ENCODE measurements at places on chromosomes 6 and 20.

DNA sequence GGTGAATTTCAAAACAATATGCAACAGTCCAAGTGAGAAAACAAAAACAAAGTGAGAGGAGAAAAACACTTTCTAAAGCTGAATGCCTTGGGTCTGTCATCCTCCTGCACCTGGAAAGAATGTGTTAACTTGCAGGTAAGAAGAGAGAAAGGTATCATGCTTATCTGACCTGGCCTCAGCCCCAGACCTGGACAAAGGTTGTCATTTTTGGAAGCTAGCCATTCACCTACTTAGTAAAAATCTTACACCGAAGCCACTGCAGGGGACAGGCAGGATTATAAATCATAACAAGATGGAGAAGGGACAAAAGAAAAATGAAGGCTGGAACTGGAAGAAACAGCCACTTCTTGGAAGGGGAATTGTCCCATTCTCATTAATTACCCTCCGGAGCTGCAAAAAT lies 69.4 kb downstream of the GFOD1 start:
- no peak for DNase-seq

DNA sequence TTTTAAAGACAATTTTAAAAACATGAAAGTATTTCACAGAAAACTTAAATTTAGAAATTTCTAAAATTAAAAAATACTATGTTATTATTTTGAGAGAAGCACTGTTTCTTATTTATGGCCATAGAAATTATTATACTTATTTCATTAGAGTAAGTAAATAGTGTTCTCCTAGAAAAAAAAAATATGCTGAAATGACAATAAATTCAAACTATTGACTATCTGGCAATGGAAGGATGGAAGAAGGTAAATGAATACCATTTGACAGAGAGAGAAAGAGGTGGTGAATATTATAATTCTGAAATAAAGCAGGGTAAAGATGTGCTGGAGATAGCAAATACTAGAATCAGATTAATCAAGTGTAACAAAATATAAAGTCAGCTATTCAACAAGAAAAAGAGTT lies 294.8 kb downstream of the PTPRK start:
- no peak for DNase-seq

- DNase-seq, result peak; percentile 86
Observed at GRCh38 chr6:1381481-1382330, 7.7 kb upstream of the FOXF2 start.

DNA sequence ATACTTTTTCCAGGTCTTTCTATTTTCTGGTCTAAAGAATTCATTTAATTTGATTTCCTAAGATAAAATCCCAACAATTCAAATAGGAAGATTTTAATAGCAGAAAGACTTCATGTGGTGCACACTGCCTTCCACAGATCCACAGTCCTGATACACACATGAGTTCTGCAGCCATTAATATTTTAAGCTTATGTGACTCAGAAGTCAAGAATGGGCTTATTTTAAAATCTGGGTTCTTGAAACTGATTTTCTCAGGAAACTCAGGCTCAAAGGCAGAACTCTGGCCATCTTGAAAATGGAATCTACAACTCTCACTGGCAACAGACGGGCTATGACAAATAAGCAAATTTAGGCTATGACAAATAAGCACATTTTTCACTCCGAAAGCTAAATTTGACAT lies 88.2 kb downstream of the COL12A1 start:
- DNase-seq, result no peak

DNA sequence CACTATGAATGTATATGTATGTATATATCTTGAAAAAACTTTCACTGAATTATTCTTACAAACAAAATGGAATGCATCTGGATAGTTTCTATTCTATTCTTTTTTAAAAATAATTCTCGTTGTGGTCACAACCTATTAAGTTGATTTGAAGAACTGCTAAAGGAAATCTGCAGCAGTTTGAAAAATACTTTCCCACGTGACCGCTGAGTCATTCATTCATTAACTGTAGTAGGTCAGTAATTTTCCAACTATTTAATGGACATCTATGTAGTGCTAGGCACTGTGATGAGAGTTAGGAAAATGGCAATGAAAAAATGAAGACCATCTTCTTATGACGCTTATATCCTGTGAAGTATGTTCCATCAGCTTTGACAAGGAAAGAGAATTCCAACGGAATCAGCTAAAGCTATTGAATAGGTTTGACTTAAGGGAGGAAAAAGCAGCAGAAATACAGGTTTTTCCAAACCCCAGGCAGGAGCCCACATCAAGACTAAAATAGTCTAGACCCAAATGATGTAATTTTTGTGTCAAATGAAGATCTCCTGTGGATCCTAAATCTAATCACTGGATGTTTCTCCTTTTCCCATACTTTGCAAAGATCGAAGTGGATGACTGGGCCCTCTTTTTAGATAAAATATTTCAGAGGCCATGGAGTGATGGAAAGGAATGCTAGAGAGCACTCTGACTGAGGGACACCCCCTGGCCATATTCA lies 4.1 kb upstream of the EFHC1 start:
- no peak for DNase-seq

- DNase-seq, result no peak
Observed at GRCh38 chr6:31621991-31622390, 1.5 kb downstream of the PRRC2A start.

DNA sequence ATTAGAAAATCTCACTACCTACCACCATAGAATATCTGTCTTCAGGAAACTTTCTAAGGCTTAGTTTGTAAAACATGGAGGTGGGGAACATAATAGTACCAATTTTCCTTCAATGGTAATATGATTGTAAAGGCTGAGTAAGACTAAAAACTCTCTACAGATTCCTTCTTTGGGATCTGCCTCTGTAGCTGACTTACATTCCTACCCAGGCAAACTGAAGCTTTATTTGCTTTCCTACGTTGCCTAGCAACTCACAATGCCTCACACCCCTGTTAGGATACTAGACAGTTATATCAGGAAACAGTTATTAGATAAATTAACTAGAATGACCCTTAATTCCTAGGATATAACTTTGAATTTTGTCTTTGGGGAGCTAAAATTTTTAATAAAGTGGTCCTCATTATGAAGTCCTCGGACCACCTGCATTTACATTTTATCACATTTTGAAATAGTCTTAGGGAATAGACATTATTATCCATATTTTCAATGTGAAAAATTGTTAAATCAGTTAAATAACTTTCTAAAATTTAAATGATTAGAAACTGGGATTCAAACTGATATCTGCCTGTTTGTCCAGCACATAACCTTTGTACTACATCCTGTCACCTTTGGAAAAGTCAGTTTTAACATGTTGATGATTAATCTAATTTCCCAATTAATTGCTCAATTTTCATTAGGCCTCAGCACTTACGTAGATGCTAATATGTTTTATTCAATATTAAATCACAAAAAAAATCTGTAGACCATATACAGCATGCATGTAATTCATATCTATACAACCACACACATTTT lies 591.4 kb downstream of the RNF144B start:
- no peak for DNase-seq

- DNase-seq, result no peak
Observed at GRCh38 chr6:33373960-33374910, 17.4 kb upstream of the KIFC1 start.

- DNase-seq, result no peak
Observed at GRCh38 chr6:118252474-118252873, 295.6 kb upstream of the PLN start.

- no peak for DNase-seq
Observed at GRCh38 chr6:92521553-92521952, 897.8 kb downstream of the EPHA7 start.

GRCh38 chr20:1832634-1833033 lies 62.6 kb upstream of the SIRPA start:
- DNase-seq, result no peak

DNA sequence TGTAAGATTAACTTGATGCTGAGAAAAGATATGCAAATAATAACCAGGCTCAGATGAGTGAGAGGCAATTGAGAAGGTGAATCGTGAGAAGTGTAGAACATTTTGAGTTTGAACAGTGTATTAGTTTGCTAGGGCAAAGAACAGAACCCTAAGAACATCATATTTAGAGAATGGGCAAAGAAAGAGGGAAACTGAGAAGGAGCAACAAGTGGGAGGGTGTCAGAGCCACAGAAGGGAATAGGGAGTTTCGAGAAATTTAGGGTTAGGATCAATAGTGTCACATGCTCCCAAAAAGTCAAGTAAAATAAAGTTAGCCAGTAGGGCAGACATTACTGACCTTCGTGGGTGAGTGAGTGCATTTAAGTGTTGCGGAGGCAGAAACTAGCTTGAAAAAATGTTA lies 5.5 kb upstream of the FAXC start:
- DNase-seq, result no peak

- DNase-seq, result no peak
Observed at GRCh38 chr6:22194188-22194921, 102.5 kb downstream of the PRL start.

GRCh38 chr6:155078331-155078745 lies 83.2 kb downstream of the TIAM2 start:
- DNase-seq, result no peak

- DNase-seq, result no peak
Observed at GRCh38 chr20:64256282-64256935, 861 bp downstream of the PCMTD2 start.

GRCh38 chr6:158799051-158799792 lies 19.9 kb downstream of the EZR start:
- DNase-seq, result no peak

DNA sequence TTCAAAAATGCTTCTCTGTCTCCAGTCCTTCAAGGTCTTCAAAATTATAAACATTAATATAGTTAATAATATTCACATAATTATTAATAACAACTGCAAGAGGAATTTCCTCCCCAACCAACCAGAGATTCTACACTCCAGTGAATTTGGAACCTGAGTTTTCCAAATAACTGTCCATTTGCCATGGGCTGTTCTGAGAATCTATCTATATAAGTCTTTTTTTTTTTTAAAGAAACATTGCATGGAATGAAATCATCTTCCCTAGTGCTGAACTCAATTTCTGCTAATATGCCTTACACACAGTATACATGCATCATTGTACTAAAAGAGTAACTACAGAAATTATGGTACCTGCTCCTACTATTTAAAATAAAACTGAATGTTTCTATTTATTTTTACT lies 113.9 kb downstream of the SLC22A3 start:
- DNase-seq, result no peak

DNA sequence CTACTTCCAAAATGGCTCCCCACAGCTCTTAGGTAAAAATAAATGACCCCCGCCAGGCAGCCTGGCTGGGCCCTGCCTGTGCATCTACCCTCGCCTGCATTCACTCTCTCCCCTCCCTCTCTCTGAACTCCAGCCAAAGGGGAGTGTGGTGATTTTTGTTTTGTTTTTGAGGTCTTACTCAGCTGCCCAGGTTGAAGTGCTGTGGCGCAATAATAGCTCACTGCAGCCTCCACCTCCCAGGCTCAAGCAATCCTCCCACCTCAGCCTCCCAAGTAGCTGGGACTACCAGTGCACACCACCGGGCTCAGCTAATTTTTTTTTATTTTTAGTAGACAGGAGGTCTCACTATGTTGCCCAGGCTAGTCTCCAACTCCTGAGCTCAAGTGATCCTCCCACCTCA lies 15.8 kb downstream of the NFATC2 start:
- DNase-seq, result no peak

DNA sequence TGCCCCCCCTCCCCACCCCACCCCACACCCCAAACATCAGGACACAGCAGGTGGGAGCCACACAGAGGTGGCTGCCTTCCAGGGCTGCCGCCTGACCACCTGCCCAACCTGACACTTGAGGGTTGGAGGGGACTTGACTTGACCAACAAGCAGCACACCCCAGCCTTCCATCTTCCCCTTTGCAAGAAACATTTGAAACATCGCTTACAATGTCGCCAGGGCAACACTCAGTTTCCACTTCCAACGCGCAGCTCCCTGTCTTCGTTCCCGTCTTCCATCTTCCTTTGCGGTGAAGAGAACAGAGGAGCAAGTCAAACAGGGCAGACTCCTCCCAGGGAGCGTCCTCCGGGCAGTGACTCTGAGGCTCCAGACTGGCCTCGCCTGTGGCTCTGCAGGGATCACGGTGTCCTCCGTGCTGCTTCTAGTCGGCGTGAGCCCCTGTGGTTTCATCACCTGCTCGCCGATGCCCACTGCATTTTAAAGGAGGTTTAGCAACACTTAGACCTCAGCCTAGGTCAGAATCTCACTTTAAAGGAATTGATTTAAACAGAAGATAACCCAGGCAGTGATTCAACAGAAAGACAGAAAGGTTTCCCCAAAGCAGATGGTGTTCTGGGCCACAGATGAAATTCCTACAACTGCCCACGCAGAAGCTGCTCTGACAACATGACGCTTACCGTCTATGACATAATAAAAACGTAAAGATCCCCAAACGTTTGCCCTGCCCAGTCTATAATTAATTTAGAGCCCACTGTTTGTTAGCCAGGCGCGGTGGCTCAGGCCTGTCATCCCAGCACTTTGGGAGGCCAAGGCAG lies 130.8 kb downstream of the TAF4 start:
- DNase-seq, result no peak

GRCh38 chr20:61169874-61170273 lies 82.2 kb upstream of the CDH4 start:
- DNase-seq, result no peak

- DNase-seq, result no peak
Observed at GRCh38 chr20:38962928-38963401, 821 bp downstream of the DHX35 start.

DNA sequence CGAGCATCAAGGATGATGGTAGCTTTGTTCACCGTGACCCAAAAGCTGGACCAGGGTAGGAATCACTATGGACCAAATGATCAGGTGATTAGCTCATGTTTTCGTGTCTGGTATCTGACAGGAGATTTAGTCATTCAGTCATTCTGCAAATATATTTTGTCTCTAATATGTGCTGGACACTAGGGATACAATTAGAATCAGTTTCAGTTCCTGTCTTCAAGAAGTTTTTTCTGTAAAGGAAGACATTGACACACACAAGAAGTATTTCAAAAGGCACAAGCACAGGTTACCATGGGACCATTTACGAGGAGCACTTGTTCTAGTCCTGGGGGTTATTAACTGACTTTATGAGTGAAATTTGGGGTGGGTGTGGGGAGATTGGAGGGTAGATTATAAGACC lies 244.9 kb downstream of the HIVEP2 start:
- no peak for DNase-seq

GRCh38 chr6:25927178-25927577 lies 3.3 kb downstream of the SLC17A2 start:
- DNase-seq, result no peak

DNA sequence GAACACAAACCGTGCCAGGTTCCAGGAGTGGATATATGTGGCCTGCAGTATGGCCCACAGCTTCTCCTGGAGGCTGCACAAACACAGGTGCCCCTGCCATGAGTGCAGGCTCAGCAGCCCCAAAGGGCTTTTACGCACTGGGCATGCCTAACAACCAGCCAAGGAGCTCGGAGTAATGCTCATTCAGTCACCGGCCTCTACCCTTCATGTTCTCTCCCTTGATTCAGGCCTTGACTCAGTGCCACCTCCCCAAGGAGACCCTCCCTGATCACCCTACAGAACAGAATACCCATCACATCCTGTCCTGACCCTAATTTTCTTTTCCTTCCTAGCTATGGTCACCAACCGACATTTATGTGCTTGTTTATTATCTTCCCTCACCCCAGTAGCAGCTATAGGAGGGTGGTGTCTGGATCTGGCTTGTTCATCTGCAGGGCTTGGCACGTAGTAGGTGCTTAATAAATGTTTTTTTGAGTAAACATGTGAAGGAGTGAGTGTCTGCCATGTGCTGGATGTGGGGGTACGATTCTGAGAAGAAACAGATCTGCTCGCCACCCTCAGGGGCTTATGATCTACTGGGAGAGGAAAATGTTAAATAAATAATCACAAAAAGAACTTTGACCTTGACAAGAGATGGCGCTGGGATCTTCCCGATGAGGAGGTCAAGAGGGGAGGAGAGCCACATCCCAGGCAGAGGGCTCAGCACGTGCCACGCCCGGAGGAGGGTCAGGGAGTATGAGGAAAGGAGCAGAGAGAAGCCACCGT lies 9.2 kb downstream of the PXMP4 start:
- DNase-seq, result no peak

GRCh38 chr6:148874698-148875293 lies 128.0 kb downstream of the UST start:
- no peak for DNase-seq

Measured in ecto neural progenitor cell (in vitro differentiated cells).